Activated T-helper 1 cell treated with Interleukin-2 at 50 U/mL for 16 hours (primary cell): ENCODE measurements at places on chromosomes 12 and 14.

DNA sequence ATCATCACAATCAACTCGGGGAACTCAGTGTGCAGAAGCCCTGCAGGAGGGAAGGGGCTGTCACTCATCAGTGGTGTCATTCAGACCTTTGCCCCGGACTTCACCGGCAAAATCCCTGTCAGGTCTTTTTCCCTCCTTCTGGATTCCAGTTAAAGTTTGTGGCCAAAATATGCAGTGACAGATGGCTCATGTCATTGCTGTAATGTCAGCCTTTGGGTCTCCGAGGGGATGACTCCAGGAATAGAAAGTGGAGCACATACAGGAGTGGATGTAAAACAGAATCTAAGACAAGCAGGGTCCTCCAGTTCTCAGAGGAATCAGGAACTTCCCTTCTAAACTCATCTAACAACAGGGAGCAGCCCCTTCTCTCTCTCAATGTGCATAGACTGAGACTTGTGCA, 130.3 kb upstream of the RASSF8 start:
- no peak for DNase-seq

DNA sequence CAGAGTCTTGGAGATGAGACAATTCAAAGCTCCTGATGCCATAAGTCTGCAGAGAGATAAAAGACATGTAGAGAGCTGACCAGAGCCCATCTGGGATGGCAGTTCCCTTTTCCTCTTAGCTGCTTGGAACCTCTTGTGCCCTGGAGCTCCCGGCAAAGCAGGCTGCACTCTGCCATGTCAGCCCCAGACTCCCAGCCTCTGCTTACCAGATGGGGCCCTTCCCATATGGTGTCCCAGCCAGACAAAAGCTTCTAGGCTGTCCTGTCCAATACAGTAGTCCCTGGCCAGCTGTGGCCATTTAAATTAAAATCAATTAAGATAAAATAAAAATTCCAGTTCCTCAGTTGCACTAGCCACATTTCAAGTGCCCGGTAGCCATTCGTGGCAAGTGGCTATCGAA, 303.9 kb downstream of the TTC6 start:
- no peak for DNase-seq

DNA sequence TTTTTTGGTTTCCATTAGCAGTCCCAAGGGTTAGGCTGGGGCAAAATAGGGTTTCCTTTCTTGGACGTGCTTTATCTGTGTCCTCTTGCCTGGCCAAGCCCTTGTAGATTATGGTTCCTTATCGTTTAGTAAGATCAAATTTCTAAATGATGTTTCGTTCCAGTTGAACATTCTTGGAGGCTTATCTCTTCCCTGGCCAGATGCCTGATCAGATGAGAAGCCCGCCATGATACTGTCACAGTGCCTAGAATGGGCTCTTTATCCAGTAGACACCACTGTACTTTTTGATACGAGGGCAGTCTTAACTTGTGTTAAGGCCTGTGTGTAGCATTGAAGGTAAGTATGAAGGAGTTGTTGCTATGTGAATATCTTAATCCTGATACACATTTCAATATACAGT, 76.1 kb upstream of the TMEM263 start:
- no peak for DNase-seq

DNA sequence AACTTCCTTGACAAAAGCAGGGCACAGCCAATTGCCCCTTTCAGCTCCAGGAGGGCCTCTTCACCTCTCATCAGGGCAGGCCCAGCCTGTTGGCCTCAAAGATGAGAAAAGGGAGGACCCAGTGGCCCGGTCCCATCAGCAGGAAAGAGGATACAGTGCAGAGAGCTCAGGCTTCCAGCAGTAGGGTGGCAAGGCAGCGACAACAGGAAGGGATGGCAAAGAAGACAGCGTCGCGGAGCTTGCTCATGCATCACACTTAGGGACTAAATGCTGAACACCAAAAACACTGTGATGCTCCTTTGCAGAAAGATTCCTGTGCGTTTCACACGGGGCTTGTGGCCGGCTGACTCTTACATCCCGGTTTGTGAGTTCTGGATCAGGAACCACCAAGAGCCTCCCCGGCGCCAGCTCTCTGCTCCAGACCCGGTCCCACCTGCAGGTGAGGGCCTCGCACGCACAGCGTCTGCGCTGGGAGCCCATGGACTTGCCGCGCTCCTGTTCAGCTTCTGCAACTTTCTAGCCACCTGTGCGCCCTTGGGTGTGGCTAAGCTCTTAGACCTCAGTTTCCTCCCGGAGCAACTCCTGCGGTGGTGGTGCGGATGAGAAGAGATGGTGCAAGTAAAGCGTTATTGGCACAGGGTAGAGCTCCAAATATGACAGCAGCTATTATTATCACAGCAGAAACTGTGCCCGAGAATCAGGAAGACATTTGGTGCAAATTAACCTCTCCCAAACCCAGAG, 15.3 kb upstream of the BCL7A start:
- no peak for DNase-seq

GRCh38 chr12:80313209-80313608, 130.8 kb upstream of the PTPRQ start:
- DNase-seq: no peak

DNA sequence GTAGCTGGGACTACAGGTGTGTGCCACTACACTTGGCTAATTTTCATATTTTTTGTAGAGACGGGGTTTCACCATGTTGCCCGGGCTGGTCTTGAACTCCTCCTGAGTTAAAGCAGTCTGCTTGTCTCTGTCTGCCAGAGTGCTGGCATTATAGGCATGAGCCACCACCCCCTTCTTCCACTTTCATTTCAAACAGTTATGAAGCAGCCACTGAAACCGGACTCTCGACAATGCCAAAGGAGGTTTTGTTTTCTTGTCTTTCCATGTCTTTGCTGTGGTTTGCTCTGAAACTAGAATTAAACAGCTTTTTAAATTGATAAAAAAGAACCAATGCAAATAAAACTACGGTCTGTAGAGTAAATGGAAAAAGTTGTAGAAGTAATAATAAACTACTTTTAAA, 30.4 kb downstream of the RAP1B start:
- DNase-seq: no peak

- no peak for DNase-seq
Measured at GRCh38 chr12:69105101-69105962, 134.0 kb upstream of the CPSF6 start.
